ENCODE measurements at places on chromosomes 2 and 18.

DNA sequence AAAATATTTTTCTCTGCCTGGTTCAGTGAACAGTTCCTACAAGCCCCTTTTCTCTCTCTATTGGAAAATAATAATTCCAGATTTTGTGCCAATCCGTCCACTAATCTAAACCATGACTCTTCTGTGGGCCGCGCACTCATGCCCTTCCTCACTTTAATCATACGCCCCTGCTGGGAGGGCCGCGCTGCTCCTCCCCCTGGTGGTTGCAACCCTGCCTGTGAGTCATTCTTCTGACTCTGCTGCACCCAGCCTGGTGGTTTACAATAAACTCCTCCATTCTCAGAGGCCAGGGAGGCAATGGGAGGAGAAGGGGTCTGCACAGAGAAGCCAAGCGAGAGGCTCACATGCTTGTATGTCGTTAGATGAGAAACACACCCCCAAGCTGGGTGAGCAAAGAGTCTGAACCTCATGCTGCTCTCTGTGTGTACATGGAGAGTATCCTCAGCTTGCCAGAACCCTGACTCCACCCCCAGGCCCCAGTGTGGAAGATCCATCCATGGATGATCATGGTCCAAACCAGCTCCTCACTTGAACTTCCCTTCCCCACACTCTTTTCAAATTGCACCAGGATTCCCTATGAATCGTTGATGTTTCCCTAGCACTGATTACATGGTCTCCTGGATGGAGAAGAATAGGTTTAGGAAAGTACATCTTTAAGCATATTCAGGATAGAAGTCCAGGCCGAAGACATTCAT is 228.9 kb downstream of the ANKRD30B start:
- DNase-seq: no peak

DNA sequence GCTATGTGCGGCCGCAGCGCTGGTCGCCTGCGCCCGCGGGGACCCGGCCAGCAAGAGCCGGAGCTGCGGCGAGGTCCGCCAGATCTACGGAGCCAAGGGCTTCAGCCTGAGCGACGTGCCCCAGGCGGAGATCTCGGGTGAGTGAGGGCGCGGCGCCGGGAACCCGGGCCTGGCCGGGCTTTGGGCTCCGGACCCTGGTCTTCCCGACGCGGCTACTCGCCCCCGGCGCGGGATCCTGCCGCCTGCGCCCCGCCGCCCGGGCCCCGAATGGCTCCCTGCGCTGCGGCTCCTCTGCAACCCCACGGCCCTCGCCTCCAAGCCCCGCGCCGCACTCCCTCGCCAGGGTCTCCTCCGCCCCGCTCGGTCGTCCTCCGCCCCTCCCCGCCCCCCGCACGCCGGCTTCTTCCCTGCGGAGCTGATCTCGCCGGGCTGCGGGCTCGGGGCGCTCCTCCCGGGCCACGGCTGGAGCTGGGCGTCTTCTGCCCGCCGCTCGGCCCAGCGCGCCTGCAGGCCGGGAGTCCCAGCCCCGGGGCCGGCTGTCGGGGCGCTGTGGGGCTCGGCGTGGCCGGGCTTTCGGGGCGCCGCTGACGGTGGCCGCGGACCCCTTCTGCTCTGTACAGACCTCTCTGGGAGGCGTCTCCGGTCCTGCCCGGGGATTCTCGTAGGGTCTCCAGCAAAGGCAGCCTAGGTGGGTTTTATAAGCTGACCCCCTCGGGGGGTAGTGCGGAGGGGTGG is 652 bp downstream of the GPC1 start:
- DNase-seq: no peak

DNA sequence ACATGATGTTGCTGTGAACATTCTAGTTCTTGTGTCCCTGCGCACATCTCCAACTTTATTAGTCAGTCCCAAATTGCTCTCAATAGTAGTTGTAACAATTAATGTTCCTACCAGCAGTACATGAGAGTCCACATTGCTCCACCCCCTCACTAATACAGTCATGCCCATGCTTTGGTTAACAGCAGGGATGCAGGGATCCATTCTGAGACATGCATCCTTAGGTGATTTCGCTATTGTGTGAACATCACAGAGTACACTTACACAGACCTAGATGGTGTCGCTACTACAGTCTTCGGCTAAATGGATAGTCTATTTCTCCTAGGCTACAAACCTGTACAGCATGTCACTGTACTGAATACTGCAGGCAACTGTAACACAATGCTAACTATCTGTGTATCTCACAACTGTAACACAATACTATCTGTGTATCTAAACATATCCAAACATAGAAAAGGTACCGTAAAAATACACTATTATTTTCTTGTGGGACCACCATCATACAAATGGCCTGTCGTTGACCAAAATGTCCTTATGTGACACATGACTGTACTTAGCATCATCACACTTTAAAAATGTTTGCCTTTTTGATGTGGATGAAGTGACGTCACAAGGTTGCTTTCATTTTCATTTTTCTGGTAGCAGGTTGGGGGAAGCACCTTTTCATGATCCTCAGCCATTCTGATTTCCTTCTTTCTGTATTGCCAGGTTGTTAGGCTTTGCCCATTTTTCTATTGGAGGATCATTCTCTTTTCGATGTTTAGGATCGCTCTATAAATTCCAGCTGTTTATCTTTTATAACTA is 82.9 kb upstream of the RNF152 start:
- no peak for DNase-seq

DNA sequence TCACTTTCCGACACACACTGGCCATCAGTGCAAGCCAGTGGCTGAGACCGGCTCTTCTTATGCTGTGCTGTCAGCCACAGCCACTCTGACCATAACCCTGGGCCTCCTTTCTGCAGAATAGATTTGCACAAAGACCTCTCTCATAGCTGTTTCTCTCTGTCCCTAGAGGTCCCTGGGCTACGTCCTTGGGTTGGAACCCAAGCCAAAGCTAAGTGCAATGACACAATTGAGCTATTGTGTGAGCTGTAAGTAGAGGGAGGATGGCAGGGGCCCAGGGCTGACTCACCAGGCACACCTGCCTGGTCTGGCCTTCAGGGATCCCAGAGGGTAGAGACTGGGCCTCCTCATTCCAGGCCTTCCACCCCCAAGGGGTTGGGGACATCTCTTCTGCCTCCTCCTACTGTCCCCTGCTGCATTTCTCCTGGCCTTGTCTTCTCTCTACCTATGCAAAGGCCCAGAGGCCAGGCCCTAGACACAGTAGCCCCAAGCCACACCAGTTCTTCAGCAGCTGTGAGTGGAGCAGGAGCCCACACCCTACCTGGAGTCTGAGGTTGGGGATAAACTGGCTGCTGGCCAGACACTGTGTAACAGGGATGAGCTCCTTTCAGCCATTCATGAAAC is 174.6 kb downstream of the NCK2 start:
- no peak for DNase-seq

DNA sequence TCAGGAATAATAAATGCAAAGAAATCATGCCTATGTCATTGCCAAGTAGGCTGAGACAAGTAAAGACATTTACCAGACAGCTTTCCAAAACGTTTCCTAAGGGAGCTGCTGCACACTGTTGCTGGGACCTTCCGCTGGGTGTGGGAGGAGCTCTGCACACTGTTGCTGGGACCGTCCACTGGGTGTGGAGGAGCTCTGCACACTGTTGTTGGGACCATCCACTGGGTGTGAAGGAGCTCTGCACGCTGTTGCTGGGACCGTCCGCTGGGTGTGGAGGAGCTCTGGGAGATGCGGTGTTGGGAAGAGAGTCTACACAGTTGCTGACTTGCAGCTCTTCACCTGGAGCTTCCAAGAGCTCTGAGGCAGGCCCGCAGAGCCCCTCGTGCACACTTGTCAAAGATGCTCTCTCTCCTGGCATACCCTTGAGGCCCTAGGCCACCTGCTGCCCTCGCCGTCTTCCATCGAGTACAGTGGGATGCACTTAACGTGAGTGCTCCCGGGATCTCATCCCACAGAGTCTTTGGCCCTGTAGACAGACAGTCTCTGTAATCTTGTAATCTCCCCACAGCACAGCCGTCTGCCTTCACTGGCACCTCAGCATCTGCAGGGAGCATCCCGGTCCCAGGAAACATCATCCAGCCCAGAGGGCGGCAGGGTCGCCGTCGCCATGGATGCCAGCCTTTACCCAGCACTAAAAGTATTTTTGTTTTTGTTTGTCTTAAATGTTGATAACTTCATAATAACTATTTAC is 51.4 kb downstream of the TRAPPC12 start:
- no peak for DNase-seq

DNA sequence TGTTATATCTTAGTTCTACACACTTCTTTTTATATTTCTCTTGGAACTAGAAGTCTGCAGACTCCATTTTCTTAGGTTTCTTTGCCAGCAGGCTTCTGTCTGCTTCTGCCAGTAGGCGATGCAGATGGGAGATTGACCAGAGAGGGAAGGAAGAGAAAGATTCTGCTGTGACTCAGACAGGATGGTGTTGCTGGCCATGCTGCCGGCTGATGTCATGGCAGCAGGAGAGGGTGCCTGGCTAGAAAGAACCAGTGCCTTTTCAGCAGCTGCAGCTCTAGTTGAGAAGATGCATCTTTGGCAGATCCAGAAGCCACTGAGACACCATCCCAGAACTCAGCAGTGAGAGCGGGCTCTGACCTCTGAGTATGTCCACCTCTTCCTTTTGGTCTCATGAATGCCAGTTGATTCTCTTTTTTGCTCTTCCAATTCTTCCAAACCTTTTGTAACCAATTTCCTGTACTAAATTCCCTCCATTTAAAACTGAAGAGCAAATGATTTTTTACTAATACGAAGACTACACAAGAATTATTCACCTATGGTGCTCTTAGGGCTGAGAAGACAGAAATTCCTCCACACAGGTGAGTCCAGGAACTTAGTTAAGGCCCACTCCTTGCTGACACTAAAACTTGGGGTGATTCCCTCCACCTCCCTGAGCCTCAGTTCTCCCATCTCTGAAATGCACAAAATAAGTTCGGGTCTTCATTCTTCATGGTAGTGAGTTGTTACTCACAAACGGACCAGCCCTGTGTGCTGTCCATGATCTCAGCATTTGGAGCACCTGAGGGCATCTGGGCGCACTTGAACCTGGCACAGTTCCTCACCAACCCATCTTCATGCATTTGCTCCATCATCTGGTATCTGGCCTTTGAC is 200.7 kb downstream of the MYCN start:
- no peak for DNase-seq

- no peak for DNase-seq
These were observed 63.9 kb upstream of the TANK start for GRCh38 chr2:161096336-161096735.

DNA sequence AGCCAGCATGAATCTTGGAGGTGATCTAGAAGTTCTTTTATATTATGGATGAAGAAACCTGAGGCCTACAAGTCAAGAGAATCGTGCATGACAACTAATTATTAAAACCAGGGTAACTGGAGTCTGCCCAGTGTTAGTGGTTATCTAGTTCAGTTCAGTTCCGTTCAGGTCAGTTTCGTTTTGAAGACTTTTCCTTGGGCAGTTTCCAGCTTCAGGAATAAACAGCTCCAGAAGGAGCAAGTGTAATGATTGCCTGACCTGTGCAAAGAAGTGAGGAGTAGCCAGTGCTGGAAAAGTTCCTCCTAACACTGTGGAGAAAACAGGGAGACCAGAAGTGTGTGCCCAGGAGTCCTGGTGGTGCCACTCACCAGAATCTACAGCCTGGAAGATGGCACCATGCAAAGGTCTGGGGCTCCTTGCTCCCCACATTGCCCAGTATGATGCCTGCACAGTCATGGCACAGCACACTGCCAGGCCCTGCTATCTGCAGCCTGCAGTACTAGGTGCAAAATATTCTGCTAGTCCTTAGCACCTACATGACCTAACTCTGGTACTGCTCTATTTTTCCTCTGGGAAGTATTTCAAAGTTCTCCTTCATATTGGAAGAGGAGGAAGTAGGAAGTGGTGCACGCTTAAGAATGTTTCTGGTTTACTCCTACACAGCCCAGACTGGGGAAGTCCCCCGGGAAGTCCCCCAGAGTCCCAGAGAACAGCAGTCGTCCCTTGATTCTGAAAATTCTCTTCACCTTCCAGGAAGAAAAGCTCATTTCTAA is 65.8 kb downstream of the SUMO1 start:
- no peak for DNase-seq

DNA sequence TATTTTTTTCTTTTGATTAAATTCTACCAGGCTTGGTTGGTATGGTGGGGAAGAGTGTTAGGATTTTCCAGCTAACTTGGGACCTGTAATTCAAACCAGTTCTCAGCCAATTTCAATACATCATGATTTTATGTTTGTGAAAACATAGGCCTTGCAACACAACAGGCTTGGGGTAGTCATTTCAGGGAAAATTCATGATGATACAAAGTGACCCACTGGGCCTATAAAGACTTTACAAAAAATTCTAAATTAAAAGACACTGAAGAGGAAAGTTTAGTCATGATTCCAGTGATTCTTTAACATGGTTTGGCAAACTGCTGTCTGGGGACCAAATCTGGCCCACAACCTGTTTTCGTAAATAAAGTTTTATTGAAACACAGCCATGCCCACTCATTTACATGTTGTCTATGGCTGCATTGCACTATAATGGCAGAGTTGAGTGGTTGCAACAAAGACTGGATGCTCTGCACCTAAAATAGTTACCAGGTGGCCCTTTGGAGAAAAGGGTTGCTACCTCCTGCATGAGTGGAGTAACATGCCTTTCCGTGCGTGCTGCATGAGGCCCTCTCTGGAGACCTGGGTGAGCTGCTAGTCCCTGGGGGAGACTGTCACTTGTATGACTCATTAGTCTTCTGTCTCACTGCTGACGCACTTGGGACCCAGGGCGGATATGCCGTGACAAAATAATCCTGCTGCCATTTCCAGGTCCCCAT is 73.6 kb downstream of the NPAS2 start:
- no peak for DNase-seq

DNA sequence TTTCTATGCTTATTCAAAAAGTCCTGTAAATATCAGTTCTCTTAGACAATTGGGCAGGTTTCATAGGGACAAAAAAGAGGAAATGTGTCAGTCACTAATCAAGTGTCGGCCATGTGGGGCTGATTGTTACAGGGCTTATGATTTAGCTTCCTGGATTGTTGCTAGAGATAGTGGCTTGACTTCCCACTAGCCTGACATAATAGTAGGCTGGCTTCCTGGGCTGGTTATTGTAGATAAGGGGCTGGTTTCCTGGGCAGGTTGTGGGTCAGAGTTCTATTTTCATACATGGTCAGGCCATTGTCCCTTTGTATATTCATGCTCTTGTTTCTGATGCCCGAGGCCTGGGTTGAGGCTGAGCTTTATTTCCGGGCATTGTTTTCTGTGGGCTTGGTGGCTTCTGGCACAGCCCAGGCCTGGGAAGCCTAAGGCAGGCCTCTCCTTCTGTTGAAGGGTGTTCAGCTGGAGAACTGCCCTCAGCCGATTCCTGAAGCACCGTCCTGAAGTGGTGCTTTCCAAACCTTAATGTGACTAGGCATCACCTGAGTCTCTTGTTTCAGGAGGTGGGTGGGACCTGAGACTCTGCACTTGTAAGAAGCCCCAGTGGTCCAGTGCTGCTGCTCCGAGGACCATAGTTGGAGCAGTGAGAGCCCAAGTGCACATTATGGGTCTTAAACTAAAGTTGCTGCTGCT is 37.0 kb downstream of the CD8B2 start:
- DNase-seq: no peak

DNA sequence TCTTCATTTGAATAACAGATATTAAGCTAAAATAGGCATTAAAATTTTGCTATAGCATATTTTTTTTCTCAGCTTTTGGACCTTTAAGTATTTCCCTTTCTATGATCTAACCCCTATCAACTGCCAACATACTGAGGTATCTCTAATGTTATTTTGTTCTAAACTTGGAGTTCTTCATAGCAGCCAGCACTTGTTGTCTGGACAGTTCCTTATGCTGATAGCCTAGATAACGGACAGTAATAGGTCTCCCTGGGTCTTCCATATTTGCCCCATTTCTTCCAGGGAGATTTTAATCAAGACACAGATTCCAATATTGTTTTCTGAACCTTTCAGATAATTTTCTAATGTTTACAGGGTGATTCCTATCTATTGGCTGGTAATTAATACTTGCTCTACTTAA is 475.8 kb upstream of the MAP2 start:
- no peak for DNase-seq

All from NCI-H446 treated with DMSO at 0.1 percent for 48 hours (cell line).